ENCODE measurements at places on chromosomes 7 and 10.

GRCh38 chr10:35794703-35795102 lies 152.6 kb upstream of the FZD8 start:
- no peak for DNase-seq

DNA sequence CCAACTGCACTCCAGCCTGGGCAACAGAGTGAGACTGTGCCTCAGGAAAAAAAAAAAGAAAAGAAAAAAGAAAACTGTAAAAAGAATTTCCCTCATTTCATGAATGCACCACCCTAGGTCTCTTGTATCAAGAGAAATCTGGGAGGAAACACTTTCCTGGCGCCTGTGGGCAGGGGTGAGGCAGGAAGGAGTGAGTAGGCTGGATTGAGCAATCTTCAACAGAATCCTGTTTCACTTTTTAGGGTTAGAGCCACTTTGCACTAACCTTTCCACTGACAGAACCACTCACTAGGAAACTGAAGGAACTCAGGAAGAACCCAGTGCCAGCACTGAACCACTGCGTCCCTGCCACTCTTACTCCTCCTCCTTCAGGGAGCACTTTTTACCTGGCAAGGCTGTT lies 282.1 kb downstream of the CCDC3 start:
- no peak for DNase-seq

- DNase-seq: no peak
Observed at GRCh38 chr7:3210531-3210930, 90.5 kb upstream of the SDK1 start.

- DNase-seq: no peak
Observed at GRCh38 chr7:17832242-17832641, 108.1 kb downstream of the SNX13 start.

- DNase-seq: no peak
Observed at GRCh38 chr10:27774831-27775230, 29.2 kb upstream of the MKX start.

DNA sequence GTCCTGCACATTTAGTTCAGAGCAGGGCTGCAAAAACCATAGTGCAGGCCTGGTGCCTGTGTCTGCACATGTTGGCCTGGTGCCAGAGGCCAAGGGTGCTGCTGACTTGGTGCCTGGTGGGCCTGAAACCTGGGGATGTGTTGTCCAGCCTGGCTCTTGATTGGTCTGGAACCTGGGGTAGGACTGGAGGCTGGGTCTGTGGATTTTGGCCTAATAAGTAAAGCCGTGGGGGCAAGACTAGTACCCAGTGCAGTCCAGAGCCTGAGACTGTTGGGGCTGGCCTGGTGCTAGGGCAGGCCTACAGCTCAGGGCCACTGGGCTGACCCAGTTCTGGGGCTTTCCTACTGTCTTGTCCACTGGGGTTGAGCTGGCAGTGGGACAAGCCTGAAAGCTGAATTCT lies 817.9 kb downstream of the DNAJB9 start:
- no peak for DNase-seq

GRCh38 chr7:133484086-133484485 lies 231.2 kb downstream of the EXOC4 start:
- DNase-seq: peak; percentile 25

DNA sequence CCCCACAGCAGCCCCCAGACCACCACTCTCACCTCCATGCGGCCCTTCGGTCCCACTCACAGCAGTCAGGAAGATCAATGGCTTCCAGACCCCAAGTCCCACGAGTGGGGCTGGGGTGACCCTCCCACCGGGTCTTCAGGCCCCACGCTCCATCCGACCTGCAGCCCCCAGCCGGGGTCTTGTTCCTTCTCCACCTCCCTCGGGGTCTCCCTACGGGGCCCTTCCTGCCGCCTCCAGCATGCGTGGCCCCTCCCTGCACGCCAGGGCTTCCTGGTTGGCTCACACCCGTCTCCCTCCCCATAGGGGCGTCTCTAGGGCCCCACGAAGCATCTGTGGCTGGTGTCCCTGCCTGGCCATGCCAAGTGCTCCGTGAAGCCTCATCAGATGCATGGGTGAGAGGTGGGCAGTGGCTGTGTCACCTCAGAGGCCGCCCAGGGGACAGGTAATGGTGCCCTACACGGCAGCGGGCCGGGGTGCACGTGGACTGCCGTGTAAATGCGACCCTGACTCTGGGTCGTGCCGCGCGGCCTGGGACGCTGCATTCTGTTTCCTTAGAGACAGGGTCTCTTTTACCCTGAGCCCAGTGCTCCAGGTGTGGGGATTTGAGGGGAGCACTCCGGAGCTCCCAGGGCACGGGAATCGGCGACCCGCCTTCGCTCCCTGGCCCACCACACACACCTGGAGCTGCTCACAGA lies 19.9 kb downstream of the ADAP1 start:
- no peak for DNase-seq

- no peak for DNase-seq
Observed at GRCh38 chr7:141381794-141382427, 169.3 kb upstream of the AGK start.

- DNase-seq: no peak
Observed at GRCh38 chr7:84533182-84533581, 338.6 kb upstream of the SEMA3A start.

DNA sequence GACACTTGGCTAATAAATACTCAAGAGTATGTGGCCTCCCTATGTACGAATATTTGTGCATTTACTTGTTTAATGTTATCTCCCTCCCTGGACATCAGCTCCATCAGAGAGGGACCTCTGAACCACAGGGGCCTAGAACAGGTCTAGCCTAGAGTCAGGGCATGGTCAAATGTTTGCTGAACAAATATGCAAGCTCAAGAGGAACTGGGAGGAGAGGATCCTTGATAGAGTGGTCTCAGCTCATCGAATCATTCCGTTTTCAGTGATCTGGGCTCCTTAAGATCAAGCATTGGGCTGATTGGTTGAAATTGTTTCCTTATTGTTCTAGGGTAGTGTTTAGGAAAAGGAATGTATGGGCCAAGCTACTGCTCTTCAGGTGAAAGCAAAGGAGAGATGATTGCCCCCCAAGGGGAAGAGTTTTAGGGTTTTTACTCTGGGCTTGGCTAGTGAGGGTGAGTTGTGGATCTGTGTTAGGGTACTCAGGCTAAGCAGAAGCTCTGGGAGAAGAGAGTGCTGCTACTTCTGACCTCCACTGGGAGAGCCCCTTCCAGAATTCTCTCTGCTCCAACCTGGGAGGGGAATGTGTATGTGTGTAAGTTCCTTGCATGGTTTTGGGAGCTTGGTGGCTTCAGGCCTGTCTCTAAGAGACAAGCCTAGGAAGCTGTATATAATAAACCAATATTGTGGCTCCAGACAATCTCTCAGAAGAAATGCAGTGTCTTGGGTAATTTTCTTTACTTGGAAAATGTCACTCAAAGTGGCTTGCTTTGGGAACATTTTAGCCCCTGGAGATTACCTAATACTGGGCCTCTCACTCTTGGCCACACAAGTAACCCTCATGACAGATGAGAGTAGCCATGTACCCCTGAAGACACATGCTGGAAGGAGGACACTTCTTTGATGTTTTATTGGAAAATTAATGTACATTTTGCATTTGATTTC lies 110.0 kb downstream of the EMX2 start:
- no peak for DNase-seq

DNA sequence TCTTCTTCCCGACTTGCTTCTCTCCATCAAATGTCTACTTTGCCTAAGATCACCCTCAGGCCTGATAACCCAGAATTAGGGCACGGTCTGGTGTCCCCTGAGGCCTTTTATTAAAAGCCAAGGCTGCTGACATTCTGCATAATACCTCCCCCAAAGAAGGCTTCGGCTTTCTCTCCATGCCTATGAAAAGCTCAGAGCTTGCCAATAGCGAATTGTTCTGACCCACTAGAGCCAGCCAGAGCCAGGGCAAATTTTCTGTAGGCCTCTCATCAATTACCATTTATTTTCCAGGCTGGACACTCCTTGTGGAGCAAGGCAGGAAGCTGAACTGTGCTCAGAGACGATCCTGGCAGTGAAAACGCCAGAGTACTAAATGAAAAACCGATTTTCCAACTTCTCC lies 64.3 kb upstream of the ADRB1 start:
- no peak for DNase-seq

- DNase-seq: no peak
Observed at GRCh38 chr10:50640238-50640637, 16.5 kb upstream of the SGMS1 start.

DNA sequence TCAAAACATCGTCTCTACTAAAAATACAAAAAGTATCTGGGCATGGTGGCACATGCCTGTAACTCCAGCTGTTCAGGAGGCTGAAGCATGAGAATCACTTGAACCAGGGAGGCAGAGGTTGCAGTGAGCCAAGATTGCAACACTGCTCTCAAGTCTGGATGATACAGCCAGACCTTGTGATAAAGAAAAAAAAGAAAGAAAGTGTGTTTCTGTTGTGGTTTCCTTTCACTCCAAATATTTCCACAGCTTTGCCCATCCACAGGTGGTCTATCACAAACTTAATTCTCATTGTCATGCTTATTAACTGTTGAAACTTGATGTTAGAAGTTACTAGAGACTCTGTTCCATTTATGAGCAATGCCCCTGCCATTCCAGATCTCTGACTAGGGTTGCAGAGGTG lies 316.0 kb upstream of the SEMA3C start:
- DNase-seq: no peak

DNA sequence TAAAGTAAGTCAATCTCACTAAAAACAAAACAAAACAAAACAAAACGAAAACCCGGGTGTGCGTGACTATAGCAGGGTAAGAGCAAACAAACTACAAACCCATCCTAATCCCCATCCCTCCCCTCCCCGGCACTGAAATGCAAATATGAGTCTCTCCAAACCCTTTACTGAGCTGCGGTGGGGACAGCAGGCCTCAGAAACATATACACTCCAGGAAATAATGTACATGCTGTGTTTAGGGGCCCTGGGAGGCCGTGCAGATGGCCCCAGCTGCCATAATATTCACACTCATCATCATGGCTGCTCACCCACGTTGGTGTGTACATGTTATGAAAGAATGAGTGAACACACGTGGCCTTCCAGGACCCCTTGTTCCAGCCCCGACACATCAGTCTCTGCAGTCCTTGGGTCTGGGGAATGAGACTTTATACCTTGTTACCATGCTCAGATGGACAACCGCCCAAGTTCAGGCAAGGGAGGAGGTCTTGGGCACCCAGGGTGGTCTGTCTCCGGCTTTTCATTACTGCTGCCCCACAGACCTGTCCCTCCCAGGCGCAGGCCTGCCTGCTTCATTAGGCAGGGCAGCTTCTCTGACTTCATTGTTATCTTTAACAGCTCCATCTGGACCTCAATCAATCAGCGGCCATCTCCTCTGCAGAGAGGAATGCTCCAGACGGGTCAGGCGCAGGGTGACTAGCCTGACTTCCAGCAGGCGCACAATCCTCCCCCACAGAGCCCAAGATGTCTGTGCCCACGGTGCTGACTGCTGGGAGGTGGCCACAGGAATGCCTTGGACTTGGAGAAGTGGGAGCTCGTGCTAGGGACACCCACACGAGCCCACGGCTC lies 20.6 kb downstream of the HSPA12A start:
- DNase-seq: no peak

- peak; percentile 27 for DNase-seq
Observed at GRCh38 chr7:96284835-96285234, 37.1 kb downstream of the SLC25A13 start.

DNA sequence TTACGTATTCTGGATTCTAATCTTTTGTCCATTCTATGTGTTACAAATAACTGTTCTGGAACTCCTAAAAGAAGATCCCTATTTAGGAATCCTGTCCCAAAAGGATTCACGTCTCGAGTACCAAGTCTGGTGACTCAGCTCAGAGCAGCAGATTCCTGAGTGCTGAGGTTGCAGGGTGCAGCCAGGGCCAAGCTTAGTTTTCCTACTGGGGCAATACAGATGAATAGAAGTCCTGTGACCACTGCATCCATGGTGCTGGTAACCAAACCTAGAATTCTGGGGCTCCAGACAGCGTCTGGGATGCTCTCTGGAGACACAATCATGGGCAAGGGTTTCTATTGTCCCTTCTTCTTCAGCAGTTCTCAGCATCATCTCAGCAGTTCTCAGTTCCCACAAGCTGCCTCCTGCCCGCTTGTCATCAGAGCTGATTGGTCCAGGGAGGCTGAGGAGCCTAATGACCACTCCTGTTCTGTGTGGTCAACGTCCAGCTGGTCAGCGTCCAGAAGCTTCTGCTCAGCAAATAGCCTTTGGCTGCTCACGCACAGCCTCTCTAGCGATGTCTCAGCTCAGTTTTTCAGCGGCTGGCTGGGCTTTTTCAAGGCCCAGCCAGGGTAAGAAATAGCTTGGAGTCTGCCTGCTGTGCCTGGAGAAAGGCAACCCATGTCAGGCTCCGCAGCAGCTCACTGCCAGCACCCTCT lies 50.4 kb upstream of the C7orf33 start:
- no peak for DNase-seq

DNA sequence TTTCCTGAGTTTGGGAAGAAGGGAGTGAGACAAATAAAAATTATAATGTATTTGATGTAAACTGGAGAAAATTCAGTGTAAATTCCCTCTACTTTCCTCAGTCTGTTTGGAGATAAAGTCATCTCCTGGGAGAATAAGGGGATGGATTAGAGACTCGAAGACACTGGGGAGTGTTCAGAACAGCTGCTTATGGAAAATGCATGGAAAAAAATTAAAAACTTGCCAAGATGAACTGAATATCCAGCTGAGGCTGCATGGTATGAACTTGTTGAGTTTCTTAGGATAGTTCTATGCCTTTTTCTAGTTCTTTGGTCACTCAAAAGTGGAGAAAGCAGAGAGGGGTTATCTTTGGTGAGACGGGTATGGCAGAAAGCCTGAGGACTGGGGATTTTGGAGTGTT lies 210.5 kb downstream of the BICC1 start:
- no peak for DNase-seq

DNA sequence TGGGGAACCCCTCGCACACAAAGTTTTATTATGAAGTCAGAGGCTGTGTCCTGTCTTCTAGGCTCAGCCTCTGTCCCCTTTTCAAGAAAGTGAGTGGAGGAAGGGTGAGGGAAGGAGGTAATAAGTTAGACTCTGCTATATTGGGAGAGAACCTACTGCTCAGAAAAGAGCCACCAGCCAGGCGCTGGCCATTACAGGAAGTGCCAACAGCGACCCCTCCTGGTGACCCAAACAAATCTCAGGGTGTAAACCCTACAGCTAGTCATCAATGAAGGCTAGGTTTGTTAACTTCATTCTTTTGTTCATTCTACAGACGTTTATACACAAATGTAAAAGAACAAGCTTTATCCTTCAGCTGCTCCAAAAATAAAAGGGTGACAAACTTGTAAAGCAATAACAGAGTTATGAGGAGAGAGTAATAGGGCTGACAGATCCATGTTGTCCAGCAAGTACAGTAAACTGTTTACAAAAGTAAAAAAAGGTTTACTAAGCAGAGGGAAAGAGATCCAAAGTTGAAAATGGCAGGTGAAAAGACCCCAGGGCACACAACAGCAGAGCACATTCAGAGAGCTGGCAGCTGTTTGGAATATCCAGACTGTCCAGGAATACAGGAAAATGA lies 82.7 kb downstream of the FAM204A start:
- DNase-seq: peak; percentile 16

DNA sequence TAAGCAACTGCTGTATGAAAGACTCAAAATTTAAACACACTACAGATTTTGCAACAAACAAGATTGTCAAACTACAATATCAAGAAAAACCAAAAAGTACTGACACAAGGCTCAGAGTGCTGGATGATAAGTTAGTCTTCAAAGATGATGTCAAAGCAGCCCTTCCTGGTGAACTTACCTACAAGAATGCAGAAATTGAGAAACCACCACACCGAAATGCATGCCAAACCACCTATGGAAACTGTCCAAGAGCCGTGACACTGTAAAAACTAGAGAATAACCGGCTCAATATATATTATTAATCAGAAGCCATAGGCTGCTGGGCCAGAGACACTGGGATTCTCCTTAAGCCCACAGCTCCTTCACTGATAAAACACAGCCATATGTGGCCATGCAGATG lies 25.3 kb downstream of the DENND11 start:
- no peak for DNase-seq

- no peak for DNase-seq
Observed at GRCh38 chr7:84712374-84713121, 474.3 kb downstream of the SEMA3D start.

- DNase-seq: no peak
Observed at GRCh38 chr10:122710576-122710975, 10.9 kb upstream of the C10orf120 start.
